ENCODE measurements at places on chromosomes 7 and 10.
A peak's percentile ranks its signal among the peaks of the same experiment; 100 is the strongest.

- DNase-seq: peak; percentile 55
Observed at GRCh38 chr10:85602306-85602705, 764.3 kb downstream of the GRID1 start.

GRCh38 chr7:46558482-46559193 lies 637.6 kb upstream of the IGFBP3 start:
- DNase-seq: no peak

- DNase-seq: no peak
Observed at GRCh38 chr10:72935361-72935760, 19.2 kb downstream of the PLA2G12B start.

- DNase-seq: no peak
Observed at GRCh38 chr10:130254243-130254642, 118.1 kb downstream of the GLRX3 start.

DNA sequence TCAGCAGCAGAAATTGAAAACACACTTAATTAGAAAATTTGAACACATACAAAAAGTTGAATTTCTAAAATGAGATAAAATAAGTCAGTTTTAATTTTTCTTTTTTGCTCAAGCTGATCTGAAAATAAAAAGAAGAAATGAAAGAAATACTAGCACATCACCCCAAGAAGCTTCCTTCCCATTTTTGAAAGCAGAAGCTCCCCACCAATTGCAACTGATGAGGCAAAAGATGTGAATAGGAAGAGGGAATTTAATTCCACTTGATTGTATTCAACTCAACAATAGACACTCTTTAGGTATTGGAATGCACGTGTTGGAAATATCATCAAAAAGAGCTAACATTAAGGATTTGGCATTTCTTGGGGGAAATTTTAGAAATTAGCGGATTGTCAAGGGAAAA lies 175.8 kb downstream of the TRIL start:
- DNase-seq: no peak

- no peak for DNase-seq
Observed at GRCh38 chr7:51778121-51778520, 461.5 kb upstream of the COBL start.

DNA sequence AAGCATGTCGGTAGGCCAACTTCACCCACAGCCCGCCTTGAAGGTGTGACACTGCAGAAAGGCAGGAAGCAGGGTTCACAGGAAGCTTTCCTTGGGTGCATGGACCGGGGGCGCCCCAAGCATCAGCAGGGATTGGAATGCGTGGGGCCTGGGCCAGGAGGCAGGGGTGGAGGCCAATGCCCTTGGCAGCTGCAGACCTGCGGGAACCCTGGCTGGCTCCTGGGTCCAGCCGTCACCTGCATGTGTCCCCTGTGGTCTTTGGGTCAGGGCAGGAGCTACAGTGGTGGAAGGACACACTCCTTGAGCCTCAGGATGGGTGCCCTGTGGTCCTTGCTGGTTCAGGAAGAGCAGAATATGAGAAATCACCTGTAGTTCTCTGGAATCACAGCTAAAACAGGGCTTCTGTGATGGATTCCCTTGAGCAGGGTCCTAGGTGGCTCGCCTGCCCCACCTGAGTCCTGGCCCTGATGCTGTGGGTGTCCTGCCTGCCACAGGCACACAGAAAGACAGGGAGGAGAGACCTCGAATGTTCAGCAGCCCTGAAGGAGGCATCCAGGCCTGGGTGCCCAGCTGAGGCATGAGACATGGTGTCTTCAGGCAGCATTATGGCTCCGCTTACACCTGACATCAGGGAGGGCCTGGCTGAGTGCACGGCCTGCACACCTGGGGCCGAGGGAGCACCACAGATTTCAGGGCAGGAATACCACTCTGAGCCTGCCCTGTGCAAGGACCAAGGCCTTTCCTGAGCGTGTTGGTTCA lies 15.1 kb downstream of the ANTXRL start:
- no peak for DNase-seq

GRCh38 chr10:16049050-16049449 lies 188.7 kb upstream of the MINDY3 start:
- no peak for DNase-seq

DNA sequence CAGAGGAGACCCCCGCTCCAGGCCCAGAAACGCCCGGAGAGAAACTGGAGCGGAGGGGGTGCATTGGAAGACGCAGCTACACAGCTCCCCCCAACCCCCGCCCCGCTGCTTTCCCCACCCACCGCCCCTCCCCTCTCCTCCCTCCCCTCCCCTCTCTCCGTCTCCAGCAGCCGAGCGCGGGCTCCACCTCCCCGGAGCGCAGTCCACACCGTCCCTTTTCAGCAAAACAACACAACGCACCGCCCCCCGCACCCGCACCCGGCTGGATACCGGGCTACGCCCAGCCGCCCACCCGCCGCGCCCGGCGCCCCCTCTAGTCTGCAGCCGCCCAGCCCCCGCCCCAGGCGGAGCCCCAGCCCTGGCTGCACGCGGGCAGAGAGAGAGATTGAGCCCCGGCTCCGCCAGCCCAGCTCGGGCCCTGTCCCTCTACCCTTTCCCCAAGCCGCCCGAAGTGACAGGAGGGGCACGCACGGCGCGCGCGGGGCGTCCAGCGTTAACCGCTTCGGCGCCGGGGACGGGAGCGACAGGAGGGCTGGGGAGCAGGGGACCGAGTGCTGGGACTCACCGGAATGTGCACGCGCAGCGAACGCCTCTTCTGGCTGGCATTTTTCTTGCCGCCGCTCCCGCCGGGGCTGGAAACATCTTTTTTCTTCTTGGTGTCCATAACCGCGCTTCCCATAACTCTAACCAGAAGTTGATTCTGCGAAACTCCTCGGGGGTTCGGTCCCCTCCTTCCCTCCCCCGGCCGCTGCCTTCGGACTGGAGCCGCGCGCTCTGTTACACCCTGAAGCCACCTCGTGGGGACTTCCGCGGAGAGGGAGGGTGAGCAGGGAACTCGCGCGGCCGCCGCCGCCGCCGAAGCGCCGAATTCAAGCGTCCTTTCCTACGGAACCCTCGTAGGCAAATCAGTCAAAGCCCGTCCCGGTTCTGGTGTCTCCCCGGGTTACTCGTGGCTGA lies 695 bp downstream of the PRKAG2 start:
- peak; percentile 78 for DNase-seq

DNA sequence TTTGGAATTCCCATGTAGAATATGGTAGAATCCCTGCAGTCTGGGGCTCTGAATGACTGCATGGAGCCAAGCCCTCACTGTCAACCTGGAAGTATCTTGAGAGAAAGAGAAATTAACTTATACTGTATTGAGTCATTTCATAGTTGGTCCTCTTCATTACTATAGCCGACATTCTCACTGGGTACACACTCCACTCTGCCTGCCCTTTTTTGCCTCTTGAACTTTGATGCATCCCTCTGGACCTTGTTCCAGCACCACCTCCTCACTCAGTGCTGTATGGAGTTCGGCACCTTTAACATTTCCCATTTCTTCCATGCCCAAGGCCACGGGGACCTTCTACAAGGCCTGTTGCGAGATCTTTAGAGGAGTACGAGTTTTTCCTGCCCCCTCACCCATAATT lies 4.6 kb upstream of the ARHGAP22 start:
- no peak for DNase-seq

DNA sequence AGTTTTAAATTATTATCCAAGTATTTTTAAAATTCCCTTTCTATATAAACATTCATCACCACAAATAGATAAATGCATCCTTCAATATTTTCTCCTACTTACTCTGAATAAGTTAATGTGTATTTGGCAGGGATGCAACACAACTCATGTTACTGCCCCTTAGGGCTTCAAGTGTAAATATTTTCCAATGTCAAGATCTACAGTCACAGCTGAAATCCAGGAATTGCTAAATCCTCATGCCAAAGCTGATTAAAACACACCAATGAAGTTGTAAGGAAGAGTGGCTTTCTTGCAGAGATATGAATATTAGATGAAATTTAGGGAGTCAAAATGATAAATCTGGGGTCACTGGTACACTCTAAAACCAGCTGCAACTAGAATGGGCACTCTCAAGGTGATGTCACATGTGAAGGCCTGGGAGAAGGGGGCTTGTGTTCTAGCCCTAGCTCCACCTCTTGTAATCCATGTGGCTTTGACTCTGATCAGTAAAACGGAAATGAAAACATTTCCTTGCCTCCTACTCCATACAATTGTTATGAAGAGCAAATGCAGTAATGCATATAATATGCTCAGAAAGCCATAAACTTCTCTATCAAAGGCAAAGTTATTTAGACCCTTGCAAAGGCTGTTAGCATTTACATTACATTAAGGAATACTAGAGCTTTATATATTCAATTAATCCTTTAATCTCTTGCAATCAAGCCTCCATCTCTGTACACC lies 228.1 kb upstream of the NFE2L3 start:
- DNase-seq: no peak

DNA sequence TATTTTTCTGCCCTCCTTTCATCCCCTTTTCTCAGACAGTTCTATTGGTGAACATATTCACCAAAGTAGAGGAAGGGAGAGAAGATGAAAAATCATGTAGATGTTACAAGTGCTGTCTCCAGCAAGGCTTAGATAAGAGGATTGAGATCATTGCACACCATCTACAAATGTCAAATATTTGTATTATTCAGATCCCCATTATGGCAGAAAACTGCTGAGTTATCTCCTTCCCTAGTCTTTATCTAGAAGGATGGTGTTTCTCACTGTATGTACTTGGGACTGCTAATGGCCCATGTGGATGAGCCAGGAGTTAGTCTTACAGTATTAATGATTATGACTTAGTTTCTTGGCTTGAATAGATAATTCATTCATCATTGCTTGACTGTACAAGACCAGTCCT lies 147.2 kb upstream of the EEPD1 start:
- DNase-seq: no peak

DNA sequence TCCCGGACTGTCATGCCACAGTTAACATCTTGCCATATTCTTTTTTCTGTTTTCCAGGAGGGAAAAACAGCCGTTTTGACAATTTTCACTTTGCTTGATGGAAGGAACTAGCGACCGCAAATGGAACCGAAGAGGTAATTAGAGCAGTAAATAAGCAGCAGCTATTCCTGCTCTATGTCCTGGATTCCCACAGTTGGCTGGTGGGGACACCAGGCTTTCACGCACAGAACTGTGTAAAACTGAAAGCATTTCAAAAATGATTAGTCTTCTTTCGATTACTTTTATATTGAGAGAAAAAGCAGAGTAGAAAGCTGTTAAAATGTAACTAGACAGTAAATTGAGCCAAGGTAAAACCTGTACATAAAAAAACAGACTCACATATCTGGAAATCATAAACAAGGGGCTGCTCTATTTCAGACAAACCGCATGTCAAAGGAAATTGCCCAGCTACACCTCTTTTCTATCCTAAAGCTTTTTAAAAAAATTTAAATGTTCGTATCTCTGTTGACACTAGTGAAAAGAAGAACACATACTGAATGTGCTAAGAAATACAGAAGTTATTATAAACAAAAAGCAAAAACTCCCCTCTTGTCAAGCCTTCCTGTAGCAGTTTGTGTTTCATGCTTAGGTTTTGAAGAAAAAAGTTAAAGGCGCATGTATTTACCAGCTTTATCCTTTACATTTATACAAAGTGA lies 93.4 kb downstream of the RNF216 start:
- no peak for DNase-seq

DNA sequence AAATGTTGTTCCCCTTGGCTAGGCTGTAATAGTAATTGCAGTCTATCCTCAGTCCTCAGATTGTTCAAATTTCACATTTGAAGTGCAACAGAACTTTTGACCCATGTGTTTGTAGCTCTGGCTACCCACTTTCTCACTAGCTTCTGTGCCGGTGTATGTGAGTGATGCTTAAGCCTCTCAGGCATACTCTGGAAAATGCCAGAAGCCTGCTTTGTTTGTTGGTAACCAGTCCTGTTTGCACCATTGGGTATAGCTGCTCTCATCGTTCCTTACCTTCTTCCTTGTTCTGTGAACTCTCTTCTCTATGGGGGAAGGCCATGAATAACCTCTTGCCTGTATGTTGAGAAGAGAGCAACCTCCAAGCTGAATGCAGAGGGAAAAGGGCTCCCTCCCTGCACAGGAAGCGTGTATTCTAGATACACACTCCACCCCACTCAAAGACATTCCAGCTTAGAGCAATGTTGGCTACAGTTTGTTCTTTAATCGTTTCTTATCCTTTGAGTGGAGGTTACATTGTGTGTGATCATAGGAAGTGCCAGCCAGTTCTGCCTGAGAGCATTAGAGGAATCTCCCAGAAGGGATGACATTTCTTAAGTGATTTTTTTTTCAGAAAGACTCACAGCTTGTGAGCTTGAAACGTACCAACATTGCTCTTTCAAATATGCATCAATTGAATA lies 40.5 kb downstream of the C1QL3 start:
- no peak for DNase-seq

GRCh38 chr10:60870416-60870728 lies 73.6 kb downstream of the RHOBTB1 start:
- no peak for DNase-seq
